CD4-positive, alpha-beta T cell (primary cell): ENCODE measurements at places on chromosomes 1 and 21. TPM values are rescaled to one million over a fixed set of nuclear protein-coding genes. Genes with fewer than 3 reads are reported as not detected.
A peak's percentile ranks its signal among the peaks of the same experiment; 100 is the strongest.

DNA sequence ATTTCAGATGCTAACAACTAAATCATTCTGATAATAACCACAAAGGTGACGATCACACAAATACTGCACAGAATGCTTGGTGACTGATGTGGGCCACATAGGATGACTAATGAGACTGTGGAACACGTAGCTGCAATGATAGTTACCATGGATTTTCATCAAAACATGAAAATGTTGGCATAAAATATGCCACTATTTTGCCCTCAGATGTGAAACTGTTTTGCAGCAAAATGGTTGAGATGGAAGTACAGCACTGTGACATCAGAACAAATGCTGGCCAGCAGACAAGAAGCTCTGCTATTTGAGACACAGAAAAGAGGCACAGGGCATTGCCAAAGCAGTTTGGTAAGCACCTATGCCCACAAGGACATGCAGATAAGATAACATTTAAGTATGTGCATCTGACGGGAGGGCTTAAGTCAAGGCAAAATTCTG lies 83.8 kb downstream of the NIBAN1 start:
- H3K27me3 ChIP-seq = no peaks in the 10 kb centered on the region
- peaks cover 13% of the 10 kb centered on the region for H3K36me3 ChIP-seq
- peaks cover 23% of the 10 kb centered on the region for H3K4me1 ChIP-seq
- peak overlapping the region; percentile 17 for H3K4me3 ChIP-seq
- peak overlapping the region; percentile 78 for H3K27ac ChIP-seq

DNA sequence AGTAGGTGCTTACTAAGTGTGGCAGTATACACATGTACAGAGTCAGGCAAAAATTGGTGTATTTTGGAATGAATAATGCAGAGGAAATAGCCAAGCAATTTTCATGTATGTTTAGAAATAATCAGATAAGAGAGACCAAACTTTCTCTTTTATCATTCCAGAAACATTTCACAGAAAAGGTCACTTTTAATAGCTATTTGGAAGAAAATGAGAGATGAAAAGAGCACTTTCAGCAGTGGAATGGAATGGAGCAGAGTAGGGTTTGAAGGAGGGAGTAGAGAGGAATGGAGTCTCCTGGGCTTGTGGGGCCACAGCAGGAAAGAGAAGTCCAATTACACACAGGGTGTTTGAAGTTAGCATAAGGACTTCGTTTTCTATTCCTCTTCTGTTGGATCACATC lies 48.8 kb upstream of the GJA5 start:
- H3K4me1 ChIP-seq = no peaks in the 10 kb centered on the region
- H3K4me3 ChIP-seq = no peak overlapping the region
- no peak overlapping the region for H3K27ac ChIP-seq
- no peaks in the 10 kb centered on the region for H3K27me3 ChIP-seq
- DNase-seq = no peak
- H3K36me3 ChIP-seq = no peaks in the 10 kb centered on the region

GRCh38 chr1:20634594-20635084 lies 1.4 kb downstream of the PINK1 start:
- peak overlapping the region; percentile 69 for H3K4me3 ChIP-seq
- H3K36me3 ChIP-seq = peaks cover 20% of the 10 kb centered on the region
- DNase-seq = peak; percentile 65
- H3K27me3 ChIP-seq = peaks cover 3% of the 10 kb centered on the region

- no peak overlapping the region for H3K27ac ChIP-seq
- no peak for DNase-seq
- H3K4me1 ChIP-seq = no peaks in the 10 kb centered on the region
- H3K36me3 ChIP-seq = no peaks in the 10 kb centered on the region
- no peak overlapping the region for H3K4me3 ChIP-seq
These were observed 106.0 kb downstream of the NTNG1 start for GRCh38 chr1:107246775-107247345.

DNA sequence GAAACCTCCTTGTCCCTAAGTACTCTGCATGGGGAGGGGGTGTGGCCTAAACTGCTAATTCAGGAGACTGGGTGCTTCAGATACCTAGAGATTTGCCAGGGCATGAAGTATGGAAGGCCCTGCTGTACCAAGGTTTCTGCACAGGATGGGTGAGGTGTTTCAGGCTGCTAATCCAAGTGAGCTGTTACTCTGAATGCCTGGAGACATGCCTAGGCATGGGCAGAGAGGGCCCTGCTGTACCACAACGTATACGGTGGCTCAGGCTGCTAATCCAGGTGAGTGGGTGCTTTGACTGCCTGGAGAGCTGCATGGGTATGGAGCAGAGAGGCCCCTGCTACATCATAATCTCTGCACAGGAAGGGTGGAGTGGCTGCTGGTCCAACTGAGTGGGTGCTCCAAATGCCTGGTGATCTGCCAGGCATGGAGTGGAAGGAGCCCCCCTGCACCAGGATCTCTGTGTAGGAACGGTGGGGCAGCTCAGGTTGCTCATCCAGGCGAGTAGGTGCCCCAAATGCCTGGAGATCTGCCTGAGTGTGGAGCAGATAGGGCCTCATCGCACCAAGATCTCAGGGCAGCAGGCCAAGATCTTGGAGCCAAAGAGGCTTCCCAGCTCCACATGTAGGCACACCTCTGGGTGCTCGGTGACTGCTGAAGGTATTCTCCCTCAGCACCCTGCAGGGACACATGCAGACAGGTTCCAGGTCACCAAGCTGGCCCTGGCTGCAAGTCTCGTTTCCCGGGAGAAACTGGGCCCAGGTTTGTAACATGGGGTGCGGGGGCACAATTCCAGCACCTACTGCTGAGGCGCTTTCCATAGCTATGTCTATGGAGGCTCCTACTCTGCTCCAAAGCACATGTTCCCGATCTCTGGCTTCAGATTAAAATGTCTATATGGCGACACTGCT lies 252.5 kb upstream of the PLXNA2 start:
- no peak overlapping the region for H3K4me3 ChIP-seq
- no peak for DNase-seq
- H3K4me1 ChIP-seq = no peaks in the 10 kb centered on the region
- peaks cover 2% of the 10 kb centered on the region for H3K27me3 ChIP-seq

DNA sequence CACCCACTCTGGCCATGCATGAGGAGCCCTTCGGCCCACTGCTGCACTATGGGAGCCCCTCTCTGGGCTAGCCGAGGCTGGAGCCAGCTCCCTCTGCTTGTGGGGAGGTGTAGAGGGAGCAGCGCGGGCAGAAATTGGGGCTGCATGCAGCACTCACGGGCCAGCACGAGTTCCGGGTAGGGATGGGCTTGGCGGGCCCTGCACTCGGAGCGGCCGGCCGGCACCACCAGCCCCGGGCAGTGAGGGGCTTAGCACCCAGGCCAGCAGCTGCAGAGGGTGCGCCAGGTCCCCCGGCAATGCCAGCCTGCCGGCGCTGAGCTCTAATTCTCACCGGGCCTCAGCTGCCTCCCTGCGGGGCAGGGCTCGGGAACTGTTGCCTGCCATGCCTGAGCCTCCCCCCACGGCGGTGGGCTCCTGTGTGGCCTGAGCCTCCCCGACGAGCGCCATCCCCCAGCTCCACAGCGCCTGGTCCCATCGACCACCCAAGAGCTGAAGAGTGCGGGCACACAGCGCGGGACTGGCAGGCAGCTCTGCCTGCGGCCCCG lies 209.0 kb downstream of the LTN1 start:
- no peaks in the 10 kb centered on the region for H3K4me1 ChIP-seq
- H3K27ac ChIP-seq = no peak overlapping the region
- H3K36me3 ChIP-seq = peaks cover 3% of the 10 kb centered on the region
- DNase-seq = no peak

- no peak overlapping the region for H3K4me3 ChIP-seq
- no peak for DNase-seq
- no peaks in the 10 kb centered on the region for H3K36me3 ChIP-seq
- H3K27me3 ChIP-seq = no peaks in the 10 kb centered on the region
- H3K27ac ChIP-seq = no peak overlapping the region
These were observed 321.7 kb downstream of the PBX1 start for GRCh38 chr1:164880644-164881043.

DNA sequence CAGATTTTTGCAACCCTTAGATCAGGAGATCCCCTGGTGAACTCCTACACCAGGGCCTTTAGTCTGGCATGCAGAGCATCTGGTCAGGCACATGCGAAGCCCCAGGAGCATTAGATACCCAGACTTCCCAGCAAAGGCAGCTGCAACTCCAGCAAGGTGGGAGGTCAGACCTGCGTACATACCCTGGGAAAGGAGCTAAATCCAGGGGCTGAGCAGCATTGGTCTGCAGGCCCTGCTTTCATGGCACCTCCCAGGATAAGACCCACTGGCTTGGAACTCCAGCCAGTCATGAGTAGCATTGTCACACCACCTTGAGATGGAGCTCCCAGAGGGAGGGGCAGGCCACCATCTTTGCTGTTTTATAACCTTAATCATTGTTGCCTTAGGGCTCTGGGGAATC lies 92.3 kb downstream of the KCNT2 start:
- no peak for DNase-seq
- H3K27me3 ChIP-seq = no peaks in the 10 kb centered on the region
- H3K36me3 ChIP-seq = no peaks in the 10 kb centered on the region
- H3K4me3 ChIP-seq = no peak overlapping the region
- no peak overlapping the region for H3K27ac ChIP-seq

- no peak for DNase-seq
- peaks cover 29% of the 10 kb centered on the region for H3K4me1 ChIP-seq
- H3K36me3 ChIP-seq = peaks cover 37% of the 10 kb centered on the region
- no peaks in the 10 kb centered on the region for H3K27me3 ChIP-seq
These were observed 25.1 kb downstream of the POFUT2 start for GRCh38 chr21:45262616-45263015.

- no peaks in the 10 kb centered on the region for H3K36me3 ChIP-seq
- H3K27me3 ChIP-seq = no peaks in the 10 kb centered on the region
- no peak overlapping the region for H3K4me3 ChIP-seq
- H3K27ac ChIP-seq = no peak overlapping the region
- no peak for DNase-seq
These were observed 36.7 kb upstream of the SLC19A1 start for GRCh38 chr21:45578811-45579381.

DNA sequence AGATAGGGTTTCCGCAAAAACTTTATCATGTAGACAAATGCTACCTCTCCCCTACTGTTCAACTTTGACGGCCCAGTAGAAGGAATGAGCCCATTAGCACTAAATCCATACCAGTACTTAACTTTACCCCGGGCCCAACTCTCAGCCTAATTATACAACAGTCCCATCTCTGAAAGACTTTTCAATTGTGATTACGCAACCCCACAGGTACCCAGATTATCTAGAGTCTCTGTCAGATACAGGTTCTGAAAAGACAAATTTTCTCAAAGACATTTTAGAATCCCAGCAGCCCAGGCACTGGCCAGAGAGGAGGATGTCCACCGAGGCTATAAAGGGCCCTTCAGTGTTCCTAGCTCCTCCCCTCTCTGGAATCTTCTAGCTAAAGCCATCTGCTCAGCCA lies 15.0 kb downstream of the FAM78B start:
- no peak overlapping the region for H3K27ac ChIP-seq
- H3K4me3 ChIP-seq = no peak overlapping the region
- H3K4me1 ChIP-seq = no peaks in the 10 kb centered on the region

GRCh38 chr1:117985239-117985638 lies 55.7 kb downstream of the WDR3 start:
- H3K4me1 ChIP-seq = no peaks in the 10 kb centered on the region
- H3K27me3 ChIP-seq = no peaks in the 10 kb centered on the region
- H3K36me3 ChIP-seq = no peaks in the 10 kb centered on the region
- H3K4me3 ChIP-seq = no peak overlapping the region
- DNase-seq = no peak

DNA sequence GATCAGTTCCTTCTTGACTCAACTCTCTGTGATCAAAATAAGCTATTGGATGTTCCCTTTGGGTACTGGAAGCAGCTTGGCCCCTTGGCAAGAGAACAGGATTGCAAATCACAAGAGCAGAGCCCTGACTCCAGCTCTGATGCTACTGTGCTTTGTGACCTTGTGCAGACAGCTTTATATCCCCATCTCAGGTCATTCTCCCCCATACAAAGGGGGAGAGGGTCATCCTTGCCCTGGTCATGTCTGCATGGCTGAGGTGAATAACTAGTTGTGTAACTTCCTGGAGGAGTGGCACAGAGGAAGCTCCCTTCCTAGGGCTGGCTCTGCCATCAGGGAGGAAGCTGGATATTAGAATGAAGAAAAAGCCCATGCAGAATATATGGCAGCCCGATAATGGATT lies 142.9 kb downstream of the DHRS3 start:
- H3K4me3 ChIP-seq = no peak overlapping the region
- H3K27ac ChIP-seq = peak overlapping the region; percentile 31
- DNase-seq = no peak
- H3K27me3 ChIP-seq = no peaks in the 10 kb centered on the region
- peaks cover 67% of the 10 kb centered on the region for H3K4me1 ChIP-seq

- no peak overlapping the region for H3K4me3 ChIP-seq
- H3K27me3 ChIP-seq = peaks cover 16% of the 10 kb centered on the region
- H3K36me3 ChIP-seq = no peaks in the 10 kb centered on the region
- no peaks in the 10 kb centered on the region for H3K4me1 ChIP-seq
- no peak overlapping the region for H3K27ac ChIP-seq
These were observed 46.6 kb downstream of the ARHGEF11 start for GRCh38 chr1:156998840-156999500.

The BTF3L4 gene
- total RNA-seq = 29.4 TPM

The PADI2 gene
- total RNA-seq = 0.30 TPM

The ZNF648 gene
- total RNA-seq = not detected

The INTS3 gene
- 27.4 TPM for total RNA-seq

The HOOK1 gene
- total RNA-seq = 18.1 TPM

The CYB5RL gene
- 2.1 TPM for total RNA-seq

The INTS7 gene
- 2.9 TPM for total RNA-seq

The UBE2U gene
- not detected for total RNA-seq

The HAO2 gene
- not detected for total RNA-seq

The SSX2IP gene
- total RNA-seq = 5.5 TPM

The TNFRSF14 gene
- 194 TPM for total RNA-seq

The CDA gene
- 0.38 TPM for total RNA-seq
